Colonic mucosa (tissue), 4 donors: ENCODE measurements at places on chromosomes 16 and 17. TPM values are rescaled to one million over a fixed set of nuclear protein-coding genes. Genes with fewer than 3 reads are reported as not detected.

Gene QPRT
- total RNA-seq, result 54.7 TPM

Gene CD79B
- 1.5 TPM for total RNA-seq

Gene NOMO2
- total RNA-seq, result 95.5 TPM

Gene GRAPL
- 0.35 TPM for total RNA-seq

Gene SGCA
- total RNA-seq, result 5.5 TPM

Gene C1QL1
- total RNA-seq, result 1.2 TPM

Gene DNAH2
- 0.32 TPM for total RNA-seq

Gene CHRNE
- total RNA-seq, result not detected

Gene SCNN1G
- total RNA-seq, result 3.4 TPM

Gene CD300H
- not detected for total RNA-seq

Gene RGS9
- 9.9 TPM for total RNA-seq

Gene CDRT4
- total RNA-seq, result 3.8 TPM

Gene METTL26
- total RNA-seq, result 102 TPM

Gene MYL11
- total RNA-seq, result 2.2 TPM

Gene OR3A1
- total RNA-seq, result not detected

Gene MMP28
- total RNA-seq, result 66.7 TPM

Gene TOM1L1
- total RNA-seq, result 56.7 TPM

Gene VAT1L
- total RNA-seq, result 1.4 TPM

Gene SALL1
- total RNA-seq, result 4.1 TPM
